NCI-H446 (cell line): ENCODE measurements at places on chromosomes 5 and 9.

DNA sequence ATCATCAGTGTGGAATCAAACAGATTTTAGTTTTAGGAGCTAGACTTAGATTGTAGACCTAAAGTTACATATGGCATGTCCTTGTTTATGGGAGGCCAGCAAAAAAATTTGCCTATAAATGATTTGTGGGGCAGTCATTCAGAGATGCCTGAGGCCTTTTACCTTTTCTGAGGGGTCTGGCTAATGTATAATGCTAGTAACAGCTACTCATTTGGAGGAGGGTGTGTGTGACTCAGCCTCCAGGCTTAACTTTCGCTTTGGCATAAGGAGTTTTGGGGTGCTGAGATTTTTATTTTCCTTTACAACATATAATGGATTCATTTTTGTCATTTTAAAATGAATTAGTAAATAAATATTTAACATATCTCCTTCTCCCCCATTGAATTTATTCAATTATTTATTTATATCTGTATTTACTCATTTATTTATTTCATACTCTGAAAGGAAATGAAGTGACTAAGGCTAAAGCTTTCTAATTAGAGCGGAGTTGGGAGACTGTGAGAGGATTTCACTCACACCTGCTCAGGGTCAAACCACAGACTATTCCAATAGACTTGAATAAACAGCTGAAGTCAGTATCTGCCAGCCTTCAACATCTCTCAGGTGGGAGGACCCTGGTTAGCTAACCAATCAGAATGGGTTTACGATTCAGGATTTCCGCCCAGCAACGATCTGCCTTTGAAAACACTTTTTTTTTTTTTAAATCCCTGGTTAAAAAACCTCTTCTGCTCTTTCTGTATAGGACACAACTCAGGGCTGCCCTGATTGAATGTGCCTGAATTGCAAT, 487.5 kb upstream of the SGCD start:
- DNase-seq, result no peak

DNA sequence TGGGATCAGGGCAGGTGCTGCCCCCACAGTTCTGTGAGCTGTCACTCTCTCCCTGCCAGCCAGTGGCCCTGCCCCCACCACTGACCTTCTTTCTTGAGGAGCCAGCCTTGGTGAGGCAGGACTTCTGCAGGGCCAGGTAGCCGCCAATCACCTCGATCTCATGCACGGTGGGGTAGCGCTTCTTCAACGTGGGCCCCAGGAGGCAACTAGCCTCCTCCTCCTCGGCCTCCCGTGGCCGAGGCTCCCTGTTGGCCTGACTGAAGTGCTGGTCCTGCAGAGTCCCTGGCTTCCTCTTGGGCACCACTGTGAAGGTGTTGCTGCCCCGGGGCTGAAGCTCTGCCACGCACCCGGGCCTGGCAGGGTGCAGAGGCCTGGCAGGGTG, 1.6 kb downstream of the TPRN start:
- DNase-seq, result no peak

- DNase-seq, result no peak
These were observed 50.3 kb downstream of the UBE2QL1 start for GRCh38 chr5:6498968-6499367.

DNA sequence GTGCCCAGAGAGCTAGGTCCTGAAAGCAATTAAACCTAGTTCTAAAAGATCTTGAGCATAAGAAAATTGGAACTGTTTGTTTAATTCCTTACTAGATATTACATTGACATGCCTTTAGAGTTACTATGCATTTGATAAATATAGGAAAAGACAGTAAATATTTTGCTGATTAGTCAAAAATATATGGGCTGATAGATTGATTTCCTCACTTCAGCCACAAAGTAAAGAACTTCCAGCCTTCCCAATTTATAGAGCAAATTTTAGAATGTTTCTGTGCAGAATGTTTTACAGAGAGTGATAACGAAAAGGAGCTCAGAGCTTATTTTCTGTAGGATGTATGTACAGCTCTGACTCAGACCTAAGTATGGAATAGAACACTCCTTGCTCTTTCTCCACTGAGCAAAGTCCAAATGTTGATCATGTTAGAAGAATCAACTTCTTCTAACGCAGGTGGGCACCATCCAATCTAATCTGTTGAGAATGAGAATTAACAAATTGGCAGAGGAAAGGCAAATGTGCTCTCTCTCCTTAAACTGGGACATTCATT, 72.9 kb upstream of the PAM start:
- no peak for DNase-seq

DNA sequence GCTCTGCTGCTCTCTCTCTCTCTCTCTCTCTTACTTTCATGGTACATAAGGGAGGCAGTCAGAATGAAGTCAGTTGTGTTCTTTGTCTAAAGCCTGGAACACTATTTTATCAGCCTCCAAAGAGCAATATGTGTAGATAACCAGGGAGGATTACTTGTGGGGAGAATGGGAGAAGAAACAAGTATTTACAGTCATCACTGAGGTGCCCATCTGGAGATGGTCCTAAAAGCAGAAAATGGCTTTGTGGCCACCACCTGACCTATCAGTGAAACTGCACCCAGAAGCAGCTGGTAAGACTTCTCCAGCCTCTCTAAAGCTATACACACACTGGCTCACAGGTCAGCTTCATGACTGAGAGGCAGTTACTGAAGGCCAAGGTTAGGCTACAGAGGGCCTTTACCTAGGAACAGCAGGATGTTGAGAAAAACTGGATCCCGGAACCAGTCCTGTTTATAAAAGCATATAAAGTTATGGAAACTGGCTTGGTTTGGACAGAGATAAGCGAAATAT, 75.1 kb downstream of the MRPS27 start:
- DNase-seq, result no peak

DNA sequence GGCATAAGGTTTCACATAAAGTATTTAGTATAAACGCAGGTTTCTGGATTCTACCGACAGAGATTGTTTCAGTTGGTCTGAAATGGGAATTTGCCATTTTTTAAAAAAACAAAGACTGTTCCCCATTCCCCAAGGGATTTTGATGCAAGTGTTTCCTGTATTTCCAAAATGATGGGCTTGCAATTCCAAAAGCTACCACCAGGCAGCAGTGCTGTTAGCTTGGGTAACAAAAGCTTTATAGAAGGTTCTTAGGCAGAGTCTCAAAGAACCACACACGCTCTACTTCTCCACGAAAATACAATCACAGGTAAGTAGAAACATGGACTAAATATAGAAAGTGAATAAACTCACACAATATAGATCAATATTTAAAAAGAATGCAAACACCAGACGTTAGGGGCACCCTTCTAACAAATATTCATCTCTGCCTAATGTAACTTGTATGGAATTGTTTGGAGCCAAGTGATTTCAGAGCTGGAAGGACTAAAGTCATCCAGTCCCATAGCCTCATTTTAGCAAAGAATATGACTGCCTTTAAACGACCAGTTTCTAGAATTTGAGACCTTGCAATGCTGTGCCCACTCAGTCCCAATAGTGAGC, 154.3 kb downstream of the SPOCK1 start:
- peak; percentile 79 for DNase-seq

DNA sequence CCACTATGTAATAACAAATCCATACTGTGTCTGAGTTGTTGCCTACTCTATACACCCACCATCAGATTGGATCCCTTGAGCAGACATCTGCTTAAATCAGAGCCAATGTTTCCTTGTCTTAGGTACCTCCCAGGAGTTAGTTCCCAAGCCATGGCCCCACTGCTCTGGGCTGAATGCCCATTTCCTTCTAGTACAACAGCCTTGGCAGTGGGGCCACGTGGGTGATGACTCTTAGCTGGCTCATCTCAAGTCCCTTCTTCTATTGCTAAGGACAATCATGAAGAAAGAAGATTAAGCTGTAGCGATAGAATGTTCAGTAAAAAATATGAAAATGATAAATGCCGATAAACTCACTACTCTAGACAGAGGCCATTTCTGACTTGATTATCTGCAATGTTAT, 16.6 kb downstream of the PTGR1 start:
- DNase-seq, result no peak

- DNase-seq, result no peak
These were observed 29.9 kb downstream of the SLC6A18 start for GRCh38 chr5:1255081-1255561.

DNA sequence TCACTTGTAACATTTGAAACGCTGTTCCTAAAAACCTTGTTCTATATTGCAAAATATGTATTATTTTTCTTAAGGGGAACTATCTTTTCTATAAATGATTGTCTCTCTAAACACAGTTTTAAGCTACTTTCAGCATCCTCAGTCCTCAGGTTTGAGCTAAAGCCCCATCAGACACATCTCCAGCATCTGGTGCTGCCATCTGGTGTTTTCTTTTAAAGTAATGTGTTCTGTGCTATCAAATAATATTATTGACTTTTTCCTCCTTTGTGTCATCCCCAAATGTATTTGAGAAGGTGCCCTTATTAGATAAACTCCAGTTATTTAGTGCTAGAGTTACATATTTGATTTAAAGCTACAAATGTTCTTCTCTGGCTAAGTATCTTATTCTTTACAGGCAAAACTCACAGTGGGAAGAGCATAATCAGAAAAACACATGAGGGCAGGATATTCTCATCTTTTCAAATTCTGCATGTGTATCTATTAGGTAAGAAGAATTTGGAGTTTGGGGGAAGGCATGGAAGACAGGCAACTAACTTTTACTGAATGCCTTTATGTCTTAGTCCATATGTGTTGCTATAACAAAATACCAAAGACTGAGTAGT, 27.5 kb downstream of the ZNF474 start:
- no peak for DNase-seq

DNA sequence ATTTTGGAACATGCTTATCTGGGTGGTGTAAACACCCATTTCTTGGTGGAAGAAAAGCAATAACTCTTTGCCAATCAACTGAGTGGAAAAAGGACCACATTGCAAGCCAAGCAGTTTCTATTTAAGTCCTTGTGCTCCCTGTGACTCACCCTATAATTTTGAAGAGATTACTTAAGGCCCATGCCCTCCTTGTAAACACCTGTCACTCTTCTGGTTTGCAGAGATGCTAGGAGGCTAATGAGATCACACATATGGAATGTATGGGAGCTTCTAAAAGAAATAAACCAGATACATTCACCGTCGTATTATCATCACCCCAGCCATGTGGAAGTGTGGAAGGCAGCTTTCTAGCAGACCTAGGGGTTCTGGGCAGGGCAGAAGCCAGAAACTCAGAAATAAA, 337.1 kb downstream of the GADD45G start:
- DNase-seq, result peak; percentile 68

DNA sequence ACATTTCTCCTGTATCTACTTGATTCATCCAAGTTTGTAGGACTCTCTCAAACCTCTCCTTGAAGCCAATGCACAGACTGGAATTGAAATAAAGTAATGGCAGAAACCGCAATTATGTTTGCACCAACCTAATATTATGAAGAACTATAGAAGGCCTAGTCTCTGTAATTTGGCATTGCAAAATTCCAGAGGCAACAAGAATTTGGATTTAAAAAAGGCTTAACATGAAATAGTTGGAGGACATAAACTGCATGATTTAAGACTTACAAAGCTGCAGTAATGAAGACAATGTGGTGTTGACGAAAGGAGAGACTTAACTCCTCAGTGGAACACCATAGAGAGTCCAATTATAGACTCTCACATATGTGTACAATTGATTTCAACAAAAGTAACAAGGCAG, 117.8 kb upstream of the MINAR2 start:
- DNase-seq, result no peak

GRCh38 chr5:13186177-13186576, 758.3 kb downstream of the DNAH5 start:
- peak; percentile 57 for DNase-seq

- DNase-seq, result no peak
These were observed 345.7 kb downstream of the SPATA31D1 start for GRCh38 chr9:82334286-82334685.

GRCh38 chr5:97044052-97044451, 98.4 kb downstream of the LIX1 start:
- no peak for DNase-seq

DNA sequence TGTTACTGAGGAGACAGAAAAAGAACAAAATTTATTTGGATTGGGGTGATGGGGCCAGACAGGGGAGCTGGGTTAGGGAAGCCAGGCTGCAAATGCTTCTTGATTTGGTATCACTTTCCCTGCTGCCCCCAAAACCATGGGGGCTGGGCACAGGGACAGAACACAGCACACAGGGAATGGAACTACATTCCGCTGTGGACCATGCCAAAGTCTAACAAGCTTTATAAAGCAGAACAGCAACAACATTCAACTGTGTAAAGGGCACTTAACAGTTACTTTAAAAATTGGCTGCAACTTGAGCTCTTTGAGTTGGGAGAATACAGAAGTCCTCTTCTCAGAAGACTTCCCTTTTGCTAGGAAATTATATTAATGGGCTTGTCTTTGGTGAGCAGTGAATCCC, 23.8 kb downstream of the C5orf58 start:
- DNase-seq, result no peak

DNA sequence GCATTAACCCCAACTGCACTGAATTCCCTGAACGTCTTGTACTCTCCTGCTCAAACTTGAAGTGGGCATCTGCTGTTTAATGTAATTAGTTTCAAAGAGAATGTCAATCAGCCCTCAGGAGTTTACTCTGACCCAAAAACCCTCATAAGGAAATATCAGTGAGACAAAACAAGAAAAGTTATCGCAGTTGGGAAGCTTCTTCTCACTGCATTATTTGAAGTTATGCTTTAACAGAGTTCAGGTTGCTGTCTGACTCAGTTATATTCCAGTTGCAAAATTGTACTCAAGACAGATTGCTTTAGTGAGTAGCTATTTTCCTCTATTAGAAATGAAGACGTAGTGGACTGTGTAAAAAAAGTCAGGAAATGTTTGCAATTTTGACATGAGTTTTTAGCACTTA, 52.1 kb downstream of the PPIC start:
- no peak for DNase-seq

GRCh38 chr9:15135164-15135792, 171.7 kb downstream of the TTC39B start:
- DNase-seq, result peak; percentile 86

- peak; percentile 78 for DNase-seq
These were observed 89.9 kb upstream of the MPDZ start for GRCh38 chr9:13369431-13369830.

GRCh38 chr5:120436996-120437395, 27.1 kb upstream of the PRR16 start:
- DNase-seq, result no peak

DNA sequence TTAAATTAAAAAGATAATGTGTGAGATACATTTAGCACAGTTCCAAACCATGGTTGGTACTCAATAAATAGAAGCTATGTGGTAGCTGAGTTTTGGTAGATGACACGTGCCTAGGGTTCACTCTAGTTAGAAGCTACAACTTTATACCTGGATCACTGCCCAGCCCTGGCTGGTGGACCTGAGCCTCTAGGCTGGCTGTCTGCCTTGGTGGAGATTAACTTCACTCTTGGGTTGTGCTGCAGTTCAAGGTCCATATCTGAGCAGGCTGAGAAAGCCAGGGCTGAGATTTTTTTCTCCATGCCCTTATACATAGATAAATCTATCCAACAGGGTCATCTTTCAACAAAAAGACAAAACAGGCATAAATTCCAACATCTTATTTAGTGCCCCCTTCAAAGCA, 44.6 kb upstream of the SPDL1 start:
- no peak for DNase-seq

DNA sequence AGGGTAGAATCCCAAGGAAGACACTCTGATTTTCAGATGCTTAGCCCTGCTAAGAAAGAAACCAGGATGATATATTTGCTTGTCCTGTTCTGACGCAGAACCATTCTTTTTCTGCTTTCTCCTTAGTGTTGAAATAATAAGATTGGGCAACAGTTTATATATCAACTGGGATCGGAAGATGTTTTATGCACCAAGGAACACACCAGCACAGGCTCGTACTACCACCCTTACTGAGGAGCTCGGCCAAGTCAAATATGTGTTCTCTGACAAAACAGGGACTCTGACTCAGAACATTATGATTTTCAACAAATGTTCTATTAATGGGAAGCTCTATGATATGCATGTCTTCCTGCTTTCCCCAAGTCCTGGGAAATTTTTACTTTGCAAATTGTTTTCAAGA, 19.0 kb upstream of the RUSC2 start:
- DNase-seq, result no peak

GRCh38 chr5:98104454-98105188, 668.8 kb upstream of the RGMB start:
- DNase-seq, result no peak
